ENCODE measurements at places on chromosomes 5 and 9.

DNA sequence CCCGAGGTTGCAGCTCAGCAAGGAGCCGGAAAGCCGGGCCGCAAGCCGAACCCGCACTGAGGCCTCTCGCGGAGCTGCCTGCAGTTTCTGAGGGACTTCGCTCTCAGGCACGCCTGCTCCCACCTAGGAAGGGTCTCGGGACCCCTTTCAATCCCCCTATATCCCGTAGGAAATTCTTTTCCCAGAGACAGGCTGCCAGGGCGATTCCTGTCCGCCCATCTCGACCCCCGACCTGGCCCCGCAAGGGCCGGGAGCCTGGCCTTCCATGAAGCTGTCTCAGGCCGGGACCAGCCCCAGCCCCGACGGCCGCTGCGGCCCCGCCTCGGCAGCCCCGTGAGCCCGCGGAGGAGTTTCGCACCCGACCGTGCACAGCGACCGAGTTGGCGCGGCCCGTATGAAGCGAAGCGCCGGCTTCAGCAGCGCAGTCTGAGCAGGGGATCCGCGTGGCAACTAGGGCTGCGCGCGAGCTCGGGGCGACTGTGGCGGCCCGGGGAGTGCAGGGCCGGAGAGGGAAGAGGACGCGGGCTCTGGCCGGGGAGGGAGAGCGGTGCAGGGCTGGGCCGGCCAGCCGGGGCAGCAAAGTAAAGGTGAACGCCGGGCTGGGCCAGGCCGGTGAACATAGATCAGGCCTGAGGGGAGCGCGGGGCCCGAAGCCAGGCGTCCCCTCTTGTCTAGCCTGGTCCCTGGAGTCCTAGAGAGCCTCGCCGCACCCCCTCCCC is 977 bp upstream of the PRDM12 start:
- DNase-seq = no peak

DNA sequence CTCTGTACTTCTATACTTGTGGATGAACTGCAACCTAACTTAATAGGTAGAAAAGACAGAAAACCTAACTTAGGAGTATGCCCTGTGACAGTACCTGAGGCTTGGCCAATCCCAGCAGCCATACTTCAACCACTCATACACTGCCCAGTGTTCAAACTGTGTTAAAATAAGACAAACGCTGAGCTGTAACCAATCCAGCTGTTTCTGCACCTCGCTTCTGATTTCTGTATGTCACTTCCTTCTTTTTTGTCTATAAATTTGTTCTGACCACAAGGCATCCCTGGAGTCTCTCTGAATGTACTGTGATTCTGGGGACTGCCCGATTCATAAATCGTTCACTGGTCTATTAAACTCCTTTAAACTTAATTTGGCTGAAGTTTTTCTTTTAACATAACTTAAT is 41.4 kb downstream of the AUH start:
- peak; percentile 39 for DNase-seq

- DNase-seq = no peak
Measured at GRCh38 chr9:33329117-33329563, 38.8 kb downstream of the NFX1 start.

DNA sequence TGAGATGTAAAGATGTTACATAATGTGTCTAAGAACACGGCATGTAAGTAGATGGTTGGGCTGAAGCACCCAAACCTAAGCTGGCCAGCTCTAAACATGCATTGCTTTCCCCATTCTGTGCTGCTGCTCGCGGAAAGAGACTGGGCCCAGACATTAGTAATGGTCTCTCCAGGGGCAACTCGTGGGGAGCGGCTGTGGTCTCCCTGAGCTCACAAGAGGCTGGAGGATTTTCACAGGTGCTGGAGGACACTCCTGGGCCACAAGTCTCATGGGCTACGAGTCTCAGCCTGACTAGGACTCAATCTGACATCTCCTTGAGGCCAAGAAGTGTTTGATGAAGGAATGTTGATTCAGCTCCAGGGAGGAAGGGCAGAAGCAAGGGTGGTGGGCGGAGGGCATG is 92.7 kb upstream of the PTCH1 start:
- DNase-seq = no peak

DNA sequence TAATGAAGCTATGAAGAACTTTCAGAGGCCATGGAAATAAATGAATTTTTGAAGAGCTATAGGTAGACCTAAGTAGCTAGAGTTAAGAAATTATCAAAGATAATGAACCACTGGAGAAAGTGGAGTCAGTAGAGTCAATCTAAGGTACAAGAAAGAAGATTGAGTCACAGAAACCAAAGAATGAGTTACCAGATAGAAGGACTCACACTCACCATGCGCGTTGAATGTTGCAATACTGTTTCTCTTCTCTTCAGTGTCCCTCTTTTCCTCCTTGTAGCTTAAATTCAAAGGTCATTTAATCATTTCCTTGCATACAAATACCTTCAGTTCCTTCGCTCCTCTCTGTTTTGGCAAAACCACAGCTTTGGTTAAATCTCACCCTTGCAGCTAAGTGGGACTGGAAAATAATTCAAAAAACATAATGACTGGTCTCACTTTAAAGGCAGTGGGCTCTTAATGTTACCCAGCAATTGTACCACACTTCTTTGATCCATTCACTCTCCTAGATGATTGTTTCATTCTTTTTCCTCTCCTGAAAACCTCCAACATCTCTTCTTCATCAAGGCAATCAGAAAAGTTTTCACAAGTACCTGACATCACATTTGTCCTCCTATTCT is 58.3 kb downstream of the NIPBL start:
- DNase-seq = no peak

GRCh38 chr9:72140586-72140985 is 8.7 kb upstream of the GDA start:
- DNase-seq = no peak

- DNase-seq = no peak
Measured at GRCh38 chr5:142432961-142433360, 108.1 kb upstream of the SPRY4 start.

DNA sequence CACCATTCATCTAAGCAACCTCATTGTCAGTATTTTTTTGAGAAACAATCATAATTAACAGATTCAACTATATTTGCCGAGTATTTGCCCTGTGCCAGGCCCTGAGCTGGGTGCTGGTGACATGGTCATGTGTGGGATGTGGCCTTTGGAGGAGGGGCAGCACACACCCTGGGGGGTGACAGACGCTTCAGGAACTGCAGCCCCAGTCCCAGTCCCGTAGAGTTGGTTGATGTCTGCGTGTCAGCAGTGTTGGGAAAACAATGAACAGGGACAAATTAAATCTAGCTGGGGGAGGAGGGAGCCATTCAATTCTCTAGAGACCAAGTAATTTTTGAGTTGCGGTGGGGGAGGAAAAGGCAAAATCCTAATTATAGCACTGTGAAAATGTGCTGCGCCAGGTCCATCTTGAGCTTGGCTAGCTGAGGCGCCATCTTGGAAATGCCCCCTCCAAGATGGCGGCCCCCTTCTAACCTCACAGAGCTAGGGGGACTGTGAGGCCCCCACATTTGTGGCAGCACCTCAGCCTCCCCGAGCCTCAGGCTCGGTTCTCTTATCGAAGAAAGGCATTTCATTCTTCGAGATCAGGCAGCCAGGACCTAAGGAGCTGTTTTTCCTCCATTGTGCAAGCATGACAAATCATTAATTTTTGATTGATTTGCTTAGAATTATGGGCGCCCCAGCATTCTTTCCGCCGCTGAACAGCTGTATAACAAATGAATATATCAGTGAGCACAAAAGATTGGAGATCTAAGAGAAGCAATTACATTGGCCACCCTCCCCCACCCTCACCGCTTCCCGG is 87.8 kb downstream of the ZNF618 start:
- DNase-seq = no peak

DNA sequence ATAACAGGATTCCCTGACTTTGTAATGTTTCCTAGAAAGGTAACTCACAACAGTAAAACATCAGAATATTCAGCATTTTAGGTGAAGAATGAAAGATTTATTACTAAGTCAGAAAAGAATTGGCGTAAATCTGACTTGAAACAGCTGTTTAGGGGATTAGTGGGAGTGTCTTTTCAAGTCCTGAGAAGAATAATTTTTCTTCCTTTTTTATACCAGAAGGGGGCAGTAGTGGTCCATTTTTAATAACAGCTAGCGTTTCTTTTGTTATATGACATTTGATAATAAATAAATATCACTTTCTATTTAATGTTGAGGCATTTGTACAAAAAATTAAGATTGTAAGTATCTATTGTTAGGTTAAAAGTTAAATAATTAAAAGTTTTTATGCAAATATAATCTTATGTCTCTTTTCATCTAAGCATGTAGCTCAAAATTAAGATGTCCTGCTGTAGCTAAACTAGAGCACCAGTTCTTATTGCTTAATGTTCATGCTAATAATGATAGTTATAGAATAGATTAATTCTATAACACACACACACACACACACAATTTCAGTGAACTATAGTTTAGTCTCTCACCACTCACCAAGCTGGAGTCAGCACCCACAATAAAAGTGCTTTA is 258.7 kb upstream of the ARRDC3 start:
- DNase-seq = no peak

- no peak for DNase-seq
Measured at GRCh38 chr5:155898284-155898683, 428.7 kb upstream of the SGCD start.

- DNase-seq = no peak
Measured at GRCh38 chr9:131965841-131966240, 113.8 kb downstream of the MED27 start.

- DNase-seq = no peak
Measured at GRCh38 chr5:146440870-146441495, 6.2 kb upstream of the TCERG1 start.

DNA sequence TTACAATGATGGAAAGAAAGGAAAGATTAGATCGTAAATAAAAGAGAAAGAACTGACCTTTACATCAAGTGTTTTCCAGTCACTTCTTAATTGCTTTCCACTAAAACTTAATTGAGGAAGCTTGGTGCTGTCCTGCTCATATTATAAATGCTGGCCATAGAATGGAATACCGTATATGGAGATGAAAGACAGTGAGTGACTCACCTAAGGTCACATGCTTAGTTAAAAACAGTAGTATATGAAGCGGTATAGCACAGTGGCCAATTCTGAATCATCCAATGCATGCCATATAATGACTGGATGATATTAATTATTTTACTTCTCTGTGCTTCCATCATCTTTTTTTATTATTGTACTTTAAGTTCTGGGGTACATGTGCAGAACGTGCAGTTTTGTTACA is 482.4 kb upstream of the SGCD start:
- no peak for DNase-seq

DNA sequence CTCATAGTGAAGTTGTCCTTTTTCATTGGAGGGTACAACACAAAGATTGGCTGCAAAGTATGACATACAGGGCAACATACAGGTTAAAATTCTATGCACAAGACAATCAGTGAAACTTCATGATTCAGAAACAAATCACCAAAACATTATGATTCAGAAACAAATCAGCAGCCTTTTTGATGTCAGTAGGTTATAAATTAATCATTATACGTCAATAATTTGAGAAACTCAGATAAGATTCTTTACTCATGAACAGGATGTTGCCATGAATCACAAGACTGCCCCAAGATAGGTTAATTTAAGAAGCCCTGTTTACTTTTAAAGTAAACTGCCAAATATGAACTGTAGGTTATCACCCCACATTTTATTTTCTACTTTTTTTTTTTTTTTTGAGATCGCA is 62.2 kb upstream of the IL33 start:
- DNase-seq = no peak

- no peak for DNase-seq
Measured at GRCh38 chr5:41817625-41818301, 52.5 kb downstream of the OXCT1 start.

DNA sequence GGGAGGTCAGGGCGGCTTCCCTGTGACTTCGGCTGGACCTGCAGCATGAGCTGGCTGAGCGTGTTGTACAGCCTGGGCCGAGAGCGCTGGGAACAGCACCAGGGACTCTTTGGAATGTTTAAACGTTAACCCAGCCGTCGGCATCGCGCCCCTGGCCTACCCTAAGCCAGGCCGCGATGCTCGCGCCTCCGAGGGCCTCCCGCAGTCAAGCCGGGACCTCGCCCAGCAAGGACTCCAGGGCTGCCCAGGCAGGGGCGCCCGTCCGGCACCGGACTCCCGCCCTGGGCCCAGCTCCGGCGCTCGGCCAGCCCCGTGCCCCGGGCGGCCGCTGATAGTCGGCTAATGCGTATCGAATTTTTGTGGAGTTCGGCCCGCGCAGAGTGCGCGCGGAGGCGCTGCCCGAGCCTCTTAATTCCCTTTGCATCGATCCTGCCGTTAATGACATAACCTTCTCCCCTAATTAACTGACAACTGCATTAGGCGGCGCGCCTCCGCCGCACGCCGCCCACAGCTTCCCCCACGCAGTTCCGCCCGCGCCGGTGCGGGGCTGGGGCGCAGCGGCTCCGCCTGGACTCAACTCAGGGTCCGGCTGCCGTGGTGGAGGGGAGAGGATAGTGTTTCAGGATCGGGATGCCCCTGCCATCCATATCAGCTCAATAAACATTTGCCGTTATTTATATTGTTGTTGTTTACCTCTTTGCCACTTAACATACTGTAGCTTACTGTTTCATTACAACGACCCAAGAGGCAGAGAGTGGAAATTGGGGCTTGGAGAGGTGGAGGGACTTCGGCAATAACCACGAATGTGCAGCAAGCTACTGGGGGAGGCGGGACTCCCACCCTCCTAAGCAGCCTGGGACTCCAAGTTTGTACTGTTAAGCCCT is 28.8 kb upstream of the CDC23 start:
- DNase-seq = no peak

GRCh38 chr5:80620211-80620610 is 34.2 kb upstream of the MSH3 start:
- DNase-seq = no peak

DNA sequence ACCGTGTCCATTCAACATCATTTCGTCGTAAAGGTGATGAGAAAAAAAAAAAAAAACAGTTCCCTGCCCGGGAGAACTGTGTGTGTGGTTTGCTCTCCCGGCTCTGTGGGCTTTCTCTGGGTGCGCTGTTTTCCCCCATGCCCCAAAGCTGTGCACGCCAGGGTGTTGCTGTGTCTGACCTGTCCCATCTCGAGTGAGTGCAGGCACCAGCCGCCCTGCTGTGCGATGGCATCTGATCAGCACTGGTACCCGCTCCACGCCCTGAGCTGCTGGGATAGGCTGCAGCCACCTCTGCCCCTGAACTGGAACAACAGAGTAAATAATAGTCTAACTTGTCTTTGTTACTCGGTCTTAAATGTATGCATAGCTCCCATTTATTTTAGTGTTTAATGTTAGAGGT is 33.3 kb downstream of the CEP72 start:
- DNase-seq = no peak

DNA sequence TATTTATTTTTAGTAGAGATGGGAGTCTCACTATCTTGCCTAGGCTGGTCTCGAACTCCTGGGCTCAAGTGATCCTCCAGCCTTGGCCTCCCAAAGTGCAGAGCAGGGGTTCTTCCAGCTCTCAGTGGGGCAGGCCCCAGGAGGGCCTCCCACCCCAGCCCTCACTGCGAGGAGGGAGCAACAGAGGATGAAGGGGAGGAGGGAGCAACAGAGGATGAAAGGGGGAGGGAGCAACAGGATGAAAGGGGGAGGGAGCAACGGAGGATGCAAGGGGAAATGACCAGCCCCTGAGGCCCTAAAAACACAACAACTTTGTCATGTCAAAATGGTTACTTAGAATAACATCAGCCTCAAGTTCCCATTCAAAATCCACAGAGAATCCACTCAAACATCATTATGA is 10.0 kb downstream of the TRIM14 start:
- no peak for DNase-seq

- no peak for DNase-seq
Measured at GRCh38 chr5:107806705-107807104, 136.0 kb upstream of the EFNA5 start.

- DNase-seq = no peak
Measured at GRCh38 chr5:112885001-112885400, 23.9 kb downstream of the SRP19 start.

Measured in GF-D8 (cell line).